ENCODE measurements at places on chromosomes 12 and 14.
A peak's percentile ranks its signal among the peaks of the same experiment; 100 is the strongest.

GRCh38 chr12:60072911-60073310 is 477.1 kb downstream of the SLC16A7 start:
- peak; percentile 87 for DNase-seq

DNA sequence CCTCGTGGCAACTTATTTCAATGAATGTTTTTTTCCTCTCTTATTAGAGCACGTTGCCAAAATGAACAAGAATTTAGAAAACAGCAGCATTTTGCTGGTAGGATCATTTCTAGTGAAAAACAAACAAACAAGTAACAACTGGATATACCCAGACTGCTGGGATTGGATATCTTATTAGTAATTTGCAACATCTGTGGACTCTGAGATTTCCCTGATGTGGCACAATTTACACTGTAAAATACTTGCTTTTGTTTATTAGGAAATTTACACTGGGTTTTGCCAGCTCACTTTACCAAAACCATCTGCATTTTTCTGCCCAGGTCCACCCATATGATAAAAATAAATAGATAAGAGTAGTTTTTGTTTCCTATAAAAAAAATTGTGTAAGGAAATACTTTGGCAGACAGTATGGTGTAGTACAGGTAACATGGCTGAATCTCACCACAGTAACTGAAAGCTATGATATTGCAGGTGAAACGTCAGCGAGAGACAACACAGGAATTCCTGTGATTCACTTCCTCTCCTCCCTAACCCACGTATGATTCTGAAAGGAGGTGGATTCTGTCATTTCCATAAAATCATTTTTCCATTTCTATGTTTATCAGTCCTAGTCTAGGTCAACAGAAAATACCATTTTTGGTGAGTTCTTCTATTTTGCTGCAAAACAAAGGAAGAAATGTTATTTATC is 176.2 kb upstream of the NOVA1 start:
- no peak for DNase-seq

GRCh38 chr14:33631021-33631420 is 319.9 kb downstream of the EGLN3 start:
- DNase-seq, result no peak

GRCh38 chr12:51323966-51324895 is at the start of gene BIN2:
Gene BIN2, minus strand, starts transcription at chr12:51324174. Its CDS starts 72 bp downstream, at chr12:51324102.
- DNase-seq, result no peak

- DNase-seq, result no peak
Measured at GRCh38 chr12:114661245-114661644, 22.7 kb downstream of the TBX3 start.

GRCh38 chr14:36479344-36479743 is 40.7 kb downstream of the NKX2-1 start:
- DNase-seq, result no peak

GRCh38 chr12:105420659-105421240 is 90.3 kb downstream of the C12orf75 start:
- DNase-seq, result peak; percentile 83

DNA sequence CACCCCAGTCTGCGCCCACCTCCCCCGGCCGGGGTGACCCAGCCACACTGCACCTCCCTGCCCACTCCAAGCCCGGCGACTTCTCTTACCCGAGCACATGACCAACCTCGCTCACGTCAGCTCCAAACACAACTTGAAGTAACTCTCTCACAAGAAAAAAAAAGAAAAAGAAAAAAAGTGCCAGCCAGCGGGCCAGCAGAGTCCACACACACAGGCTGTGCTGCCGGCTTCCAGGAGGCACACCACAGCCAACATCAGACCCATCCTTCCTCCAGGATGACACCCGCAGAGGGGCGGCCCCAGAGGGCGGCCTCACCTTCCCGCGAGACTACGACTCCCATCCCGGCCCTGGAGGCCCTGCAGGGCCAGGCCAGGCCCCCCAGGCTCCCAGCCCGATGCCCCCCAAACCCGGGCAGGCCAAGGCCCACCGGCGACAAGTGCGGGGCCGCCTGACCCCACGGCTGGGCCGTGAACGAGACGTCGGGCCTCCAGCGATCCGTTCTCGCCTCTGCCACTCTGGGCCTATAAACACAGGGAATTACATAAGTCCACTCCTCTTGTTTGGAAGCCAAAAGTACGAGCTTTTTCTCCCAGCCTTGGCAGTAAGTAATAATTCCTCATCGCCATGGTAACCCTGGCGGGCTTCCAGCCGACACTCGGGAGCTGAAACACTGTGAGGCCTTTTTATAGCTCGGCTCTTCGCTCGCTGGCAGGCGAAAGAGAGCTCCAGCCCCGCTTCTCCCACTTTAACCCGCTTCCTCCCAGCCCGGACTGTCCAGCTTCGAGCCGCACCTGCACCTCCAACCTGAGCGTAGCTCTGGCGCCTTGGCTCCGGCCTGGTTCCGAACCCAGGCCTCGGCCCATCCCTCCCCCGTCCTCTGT is 49.1 kb downstream of the NCOR2 start:
- DNase-seq, result peak; percentile 99

- DNase-seq, result peak; percentile 19
Measured at GRCh38 chr14:36520601-36521525, 831 bp upstream of the NKX2-1 start.

GRCh38 chr14:103463149-103463548 is 59.5 kb downstream of the CKB start:
- DNase-seq, result no peak

DNA sequence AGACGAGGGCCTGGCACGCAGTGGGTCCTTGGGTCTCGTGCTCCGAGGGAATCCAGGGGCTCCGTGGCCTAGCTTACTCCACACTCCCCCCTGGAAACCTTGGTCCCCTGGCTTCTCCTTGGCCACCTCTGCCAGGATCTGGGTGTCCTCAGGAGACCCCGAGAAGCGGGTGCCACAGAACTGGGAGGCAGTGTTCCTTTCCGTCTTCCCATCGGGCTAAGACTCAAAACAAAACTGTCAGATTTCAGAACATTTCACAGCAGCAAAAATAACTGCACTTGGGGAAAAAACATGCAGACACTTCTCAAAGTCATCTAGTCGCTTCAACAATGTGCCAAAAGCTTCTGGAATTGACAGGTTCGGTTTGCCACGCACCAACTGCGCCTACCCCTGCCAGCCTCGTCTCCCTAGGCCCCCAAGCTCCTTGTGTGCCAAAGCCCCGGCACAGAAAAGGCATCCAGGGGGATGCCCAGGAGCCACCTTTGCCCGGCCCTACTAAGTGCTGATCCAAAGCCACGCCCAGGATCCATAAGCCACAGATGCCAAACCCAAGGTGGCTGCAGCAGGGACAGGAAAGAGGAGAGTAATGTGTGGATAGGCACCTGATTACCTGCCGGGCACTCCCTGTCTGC is 58.4 kb upstream of the DIO3 start:
- DNase-seq, result no peak

DNA sequence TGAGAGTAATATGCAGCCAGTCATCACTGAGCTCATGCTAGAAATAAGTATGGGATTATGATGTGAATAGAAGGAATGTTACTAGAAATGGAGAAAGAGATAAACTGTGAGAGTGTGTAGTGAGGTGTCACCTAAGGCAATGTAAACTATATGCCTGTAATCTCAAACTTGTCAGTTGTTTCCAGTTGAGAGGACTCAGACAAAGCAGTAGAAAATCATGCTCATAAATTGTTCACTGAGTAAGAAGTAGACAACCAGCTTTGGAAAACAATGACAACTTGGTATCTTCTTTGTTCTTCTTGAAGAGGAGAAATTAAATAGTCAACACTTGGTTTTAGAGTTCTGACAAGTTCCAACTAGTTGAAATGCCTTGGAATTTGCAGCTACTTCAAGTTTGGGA is 148.5 kb upstream of the OR4E1 start:
- DNase-seq, result no peak

DNA sequence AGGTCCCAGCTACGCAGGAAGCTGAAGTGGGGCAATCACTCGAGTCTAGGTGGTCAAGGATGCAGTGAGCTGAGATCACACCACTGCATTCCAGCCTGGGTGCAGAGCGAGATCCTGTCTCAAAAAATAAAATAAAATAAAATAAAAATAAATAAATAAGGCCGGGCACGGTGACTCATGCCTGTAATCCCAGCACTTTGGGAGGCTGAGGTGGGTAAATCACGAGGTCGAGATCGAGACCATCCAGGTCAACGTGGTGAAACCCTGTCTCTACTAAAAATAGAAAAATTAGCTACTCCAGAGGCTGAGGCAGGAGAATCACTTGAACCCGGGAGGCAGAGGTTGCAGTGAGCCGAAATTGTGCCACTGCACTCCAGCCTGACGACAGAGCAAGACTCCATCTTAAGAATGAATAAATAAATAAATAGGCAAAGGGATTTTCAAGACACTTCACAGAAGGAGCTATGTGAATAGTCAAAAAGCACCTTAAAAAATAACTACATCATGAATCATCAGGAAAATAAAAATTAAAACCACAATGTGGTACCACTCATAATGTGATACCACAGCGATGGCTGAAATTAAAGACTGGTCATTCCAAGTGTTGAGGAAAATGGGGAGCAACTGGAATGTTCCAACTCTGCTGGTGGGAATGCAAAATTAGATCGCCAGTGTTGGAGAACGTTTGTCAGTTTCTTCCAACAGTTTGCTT is 92.9 kb upstream of the TBX3 start:
- peak; percentile 42 for DNase-seq

- peak; percentile 86 for DNase-seq
Measured at GRCh38 chr12:107094183-107094448, 767 bp upstream of the CRY1 start.

All from fibroblast of skin of back (primary cell).